ENCODE measurements at places on chromosomes 5 and 9. TPM values are rescaled to one million over a fixed set of nuclear protein-coding genes. Genes with fewer than 3 reads are reported as not detected.

GRCh38 chr5:155091063-155091648 lies 77.6 kb downstream of the KIF4B start:
- DNase-seq: peak; percentile 35

The MSX2 gene
- 4.9 TPM for total RNA-seq

GRCh38 chr9:96126321-96126881 lies 175.6 kb downstream of the HSD17B3 start:
- no peak for DNase-seq

- DNase-seq: no peak
Observed at GRCh38 chr9:129182625-129183494, 4.8 kb upstream of the IER5L start.

The NMUR2 gene
- total RNA-seq: not detected

- no peak for DNase-seq
Observed at GRCh38 chr9:33172256-33173238, 5.4 kb upstream of the B4GALT1 start.

The FABP6 gene
- total RNA-seq: not detected

DNA sequence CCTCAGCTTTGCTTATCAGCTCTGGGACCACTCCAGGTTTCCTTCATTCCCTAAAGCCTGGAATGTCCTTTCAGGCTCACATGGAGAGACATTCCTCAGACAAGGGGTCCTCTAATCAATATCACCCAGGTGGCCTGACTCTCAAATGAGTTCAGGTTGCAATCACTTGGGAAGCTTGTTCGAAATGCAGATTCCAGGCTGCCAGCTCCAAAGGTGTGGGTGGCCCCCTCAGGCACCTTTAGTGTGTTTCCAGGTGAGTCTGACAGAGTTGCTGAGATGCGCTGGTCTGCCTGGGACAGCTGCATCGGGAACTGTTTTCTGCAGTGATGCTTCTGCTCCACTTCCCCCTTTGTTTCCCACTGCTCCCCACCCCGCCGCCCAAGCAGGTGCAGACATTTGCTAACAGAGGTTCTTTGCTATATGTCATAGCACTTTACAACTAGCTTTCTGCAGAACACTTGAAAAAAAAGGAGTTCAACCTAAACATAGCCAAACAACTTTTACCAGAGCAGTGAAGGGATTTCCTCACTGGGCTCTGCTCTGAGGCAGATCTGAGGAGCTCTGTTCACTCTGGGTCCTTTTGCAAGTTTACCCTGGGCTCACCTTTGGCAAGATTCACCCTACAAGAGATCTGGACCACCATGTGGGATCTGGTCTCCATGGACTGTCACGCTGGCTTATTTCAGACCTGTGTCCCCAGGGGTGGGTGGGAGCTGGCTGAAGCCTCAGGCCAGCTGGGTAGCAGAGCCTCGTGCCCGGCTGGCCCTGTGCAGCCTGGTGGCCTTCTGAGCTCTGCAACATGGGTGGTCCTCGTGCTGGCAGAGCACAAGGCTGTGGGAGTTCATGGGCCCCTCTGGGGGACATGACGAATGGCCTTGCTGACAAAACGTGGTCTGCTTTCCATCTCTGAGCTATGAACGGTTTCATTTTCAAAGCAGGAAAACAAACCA lies 539.6 kb downstream of the CCDC171 start:
- DNase-seq: no peak

The CPLANE1 gene
- 19.1 TPM for total RNA-seq

The CXXC5 gene
- 264 TPM for total RNA-seq

The GPR150 gene
- total RNA-seq: 1.6 TPM
